ENCODE measurements at places on chromosomes 5 and 9.

DNA sequence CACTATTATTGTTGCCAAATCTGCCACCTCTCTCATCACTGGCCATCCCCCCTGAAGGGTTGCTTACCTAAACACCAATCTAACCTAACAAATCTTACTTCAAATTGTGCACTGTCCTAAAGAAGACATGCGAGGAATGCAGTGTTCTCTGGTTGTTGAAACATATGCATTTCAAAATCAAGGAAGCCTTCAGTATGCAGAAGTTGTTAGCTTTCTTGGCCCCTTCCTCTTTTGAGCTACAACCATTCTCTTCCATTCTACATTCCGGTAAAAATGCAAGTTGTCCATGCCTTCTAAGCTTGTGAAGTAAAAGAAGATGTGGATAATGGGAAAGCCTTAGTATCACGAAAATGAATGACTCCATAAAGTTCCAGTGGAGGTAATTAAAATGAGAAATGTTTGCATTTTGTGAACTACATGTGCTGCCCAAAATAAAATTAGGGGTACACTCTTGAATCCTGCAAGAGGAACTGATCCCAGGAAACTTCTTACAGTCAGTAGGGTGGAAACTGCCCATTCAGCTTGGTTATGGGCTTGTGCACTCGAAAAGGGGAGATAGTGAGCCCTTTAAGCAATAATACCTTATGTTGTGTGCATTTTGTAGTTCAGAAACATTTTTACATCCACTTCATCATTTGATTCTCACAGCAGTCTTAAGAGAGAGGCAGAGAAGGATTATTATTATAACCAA, 77.6 kb upstream of the ADRB2 start:
- DNase-seq: no peak

DNA sequence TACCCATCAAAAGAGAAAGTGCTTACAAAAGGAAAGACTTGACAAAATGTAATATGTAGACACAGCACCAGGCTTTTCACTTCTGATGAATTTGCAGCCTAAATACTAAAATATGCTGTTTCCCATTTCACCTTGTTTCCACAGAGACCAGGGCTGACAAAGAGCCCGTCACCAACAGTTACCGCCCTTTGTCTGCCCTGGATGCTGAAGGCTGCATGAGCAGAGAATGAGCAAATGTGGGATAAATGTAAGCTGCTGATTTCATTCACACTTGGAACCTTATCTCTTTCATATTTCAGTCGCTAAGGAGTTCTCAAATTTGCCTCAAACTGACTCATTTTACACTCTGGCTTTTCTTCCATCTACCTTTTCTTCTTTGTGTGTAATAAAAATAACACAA, 213.9 kb downstream of the TMEM167A start:
- DNase-seq: no peak

- DNase-seq: no peak
Observed at GRCh38 chr9:96062031-96062430, 186.5 kb downstream of the ERCC6L2 start.

DNA sequence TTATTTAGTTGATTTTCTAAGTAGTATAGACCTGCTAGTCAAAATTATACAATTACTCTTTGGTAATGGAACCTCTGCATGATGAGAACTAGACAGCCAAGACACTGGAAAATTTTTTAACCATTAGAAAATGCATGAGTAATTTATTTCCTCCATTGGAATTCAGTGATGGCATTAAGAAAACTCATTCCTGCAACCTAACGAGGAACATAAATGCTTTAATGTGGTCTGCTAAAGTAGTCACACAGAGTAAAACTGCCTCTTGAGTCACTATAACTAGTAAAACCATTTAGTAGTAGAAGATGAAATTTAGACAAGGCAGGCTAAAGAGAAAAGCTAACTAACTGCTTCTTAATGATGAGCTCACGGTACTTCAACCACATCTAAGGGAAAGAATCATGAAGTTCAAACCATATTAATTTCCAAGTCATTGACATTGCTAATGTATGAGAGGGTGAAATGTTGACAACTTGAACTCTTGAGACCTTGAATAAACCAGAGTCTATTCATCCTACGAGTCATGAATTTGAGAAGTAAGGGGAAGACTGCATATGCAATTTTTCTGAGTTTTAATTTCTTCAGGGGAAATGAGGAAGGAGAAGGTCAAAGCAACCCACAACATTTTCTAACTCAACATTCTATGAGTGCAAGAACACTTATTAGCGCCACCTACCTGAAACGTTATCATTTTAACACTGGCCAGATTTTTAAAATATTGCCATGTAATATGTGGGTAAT, 74.4 kb downstream of the GLIS3 start:
- DNase-seq: no peak

- peak; percentile 58 for DNase-seq
Observed at GRCh38 chr5:17203329-17204132, 13.9 kb upstream of the BASP1 start.

GRCh38 chr5:74380193-74380592, 260.3 kb downstream of the ENC1 start:
- DNase-seq: no peak

DNA sequence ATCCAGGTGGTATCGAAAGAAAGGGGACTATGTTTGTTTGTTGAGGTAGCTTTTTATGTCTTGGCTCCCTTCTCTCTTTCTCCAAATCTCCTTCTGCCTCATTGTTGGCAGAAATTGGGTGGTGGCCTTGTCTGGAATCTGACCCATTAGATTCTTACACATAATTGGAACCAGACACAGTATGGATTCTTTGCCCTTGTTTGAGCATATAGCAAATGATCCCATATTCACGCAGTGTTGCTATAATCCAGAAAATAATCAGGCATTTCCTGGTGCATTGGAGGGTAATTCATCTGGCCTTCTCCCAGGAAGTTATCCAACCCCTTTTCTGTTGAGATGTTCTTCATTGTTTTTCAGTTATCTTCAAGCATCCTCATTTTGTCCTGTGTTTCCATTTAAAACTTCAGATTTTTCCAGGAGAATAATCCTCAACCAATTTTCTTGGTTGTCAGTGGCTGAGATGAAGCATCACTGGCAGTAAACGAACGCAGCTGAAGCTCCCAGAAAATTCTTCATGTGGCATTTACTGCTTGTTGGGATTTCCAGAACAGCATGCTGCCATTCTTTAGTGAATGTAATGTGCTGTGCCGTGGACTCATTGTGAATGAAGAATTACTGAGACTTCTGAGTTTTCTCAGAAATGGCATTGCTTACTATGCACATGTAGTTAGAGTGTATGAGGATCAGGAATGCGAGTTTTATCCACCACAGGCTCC, 70.5 kb upstream of the NTRK2 start:
- no peak for DNase-seq

- no peak for DNase-seq
Observed at GRCh38 chr5:63401436-63402046, 560.7 kb downstream of the HTR1A start.
